ENCODE measurements at places on chromosomes 6 and 20. TPM values are rescaled to one million over a fixed set of nuclear protein-coding genes. Genes with fewer than 3 reads are reported as not detected.

DNA sequence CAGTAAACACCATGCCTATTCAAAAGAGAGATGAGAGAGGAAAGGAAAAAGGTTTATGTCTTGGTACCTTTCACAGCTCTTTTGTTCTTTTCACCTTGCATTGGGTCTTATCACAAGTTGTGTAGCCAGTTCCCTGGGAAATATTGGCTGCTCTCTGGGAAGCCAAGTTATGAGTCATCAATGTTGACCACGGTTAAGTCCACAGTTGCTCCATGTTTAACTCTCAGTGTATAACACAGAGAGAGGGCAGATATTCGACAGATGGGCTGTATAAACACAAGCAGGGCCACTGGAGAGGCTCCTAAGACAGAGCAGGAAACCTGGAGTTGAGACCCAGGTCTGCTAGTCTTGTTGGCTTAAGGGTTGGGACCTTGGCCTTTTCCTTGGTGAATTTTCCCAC is 718.6 kb downstream of the QKI start:
- DNase-seq, result no peak

LRRN4 gene
- polyA plus RNA-seq, result 16.9 TPM

DCDC2 gene
- 138 TPM for polyA plus RNA-seq

ZHX3 gene
- polyA plus RNA-seq, result 21.3 TPM

DNA sequence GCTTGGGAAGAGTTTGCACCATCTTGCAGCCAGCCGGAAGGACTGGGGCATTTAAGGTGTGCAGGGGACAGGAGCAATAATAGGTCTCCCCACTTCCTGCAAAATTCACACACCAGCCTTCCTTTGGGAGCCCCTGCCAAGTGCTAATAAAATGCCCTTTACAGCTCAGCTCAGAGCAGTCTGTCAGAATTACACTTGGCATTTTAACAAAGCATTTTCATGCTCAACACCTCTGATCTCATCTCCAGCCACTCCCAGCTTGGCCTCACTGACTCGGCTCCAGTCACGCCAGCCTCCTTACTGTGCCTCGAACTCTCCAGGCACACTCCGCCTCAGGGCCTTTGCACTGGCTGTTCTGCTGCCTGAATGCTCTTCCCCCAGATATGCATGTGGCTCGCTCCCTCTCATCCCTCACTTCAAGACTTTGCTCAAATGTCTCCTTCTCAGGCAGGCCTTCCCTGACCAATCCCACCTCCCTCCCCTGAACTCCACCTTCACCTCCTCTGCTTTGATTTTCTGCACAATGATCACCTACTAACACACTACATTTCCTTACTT is 43.7 kb downstream of the GRM4 start:
- no peak for DNase-seq

- DNase-seq, result no peak
Measured at GRCh38 chr6:148761527-148762011, 14.7 kb downstream of the UST start.

- DNase-seq, result no peak
Measured at GRCh38 chr6:134115715-134116074, 63.3 kb upstream of the SLC2A12 start.

GRCh38 chr6:38164671-38165108 is 345.2 kb downstream of the ZFAND3 start:
- DNase-seq, result no peak

- DNase-seq, result no peak
Measured at GRCh38 chr6:163683105-163683622, 268.6 kb downstream of the QKI start.

OR2B3 gene
- not detected for polyA plus RNA-seq

- DNase-seq, result no peak
Measured at GRCh38 chr20:48287021-48287494, 501.8 kb upstream of the SULF2 start.

BPIFB4 gene
- polyA plus RNA-seq, result not detected

GRCh38 chr20:32113591-32114260 is 4.2 kb downstream of the TM9SF4 start:
- DNase-seq, result no peak

PCED1A gene
- polyA plus RNA-seq, result 74.9 TPM

DNA sequence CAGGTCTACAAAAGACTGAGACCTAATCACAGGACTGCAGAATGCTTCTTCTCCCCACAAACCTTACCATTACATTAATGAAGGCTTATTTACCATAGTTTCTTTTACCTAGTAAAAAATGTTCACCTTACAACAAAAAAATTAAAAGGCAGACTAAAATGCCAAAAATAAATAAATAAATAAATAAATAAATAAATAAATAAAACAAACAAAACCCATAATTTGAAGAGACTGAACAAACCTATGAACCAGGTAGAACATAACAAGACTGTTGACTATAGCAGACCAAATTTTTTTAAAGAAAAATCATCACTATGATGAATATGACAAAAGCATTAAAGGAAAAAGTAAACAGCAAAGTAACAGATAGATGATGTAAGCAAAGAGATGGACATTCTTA is 946.3 kb downstream of the EPHA7 start:
- no peak for DNase-seq

GRCh38 chr6:142008016-142008735 is 124.5 kb upstream of the GJE1 start:
- DNase-seq, result no peak

DNA sequence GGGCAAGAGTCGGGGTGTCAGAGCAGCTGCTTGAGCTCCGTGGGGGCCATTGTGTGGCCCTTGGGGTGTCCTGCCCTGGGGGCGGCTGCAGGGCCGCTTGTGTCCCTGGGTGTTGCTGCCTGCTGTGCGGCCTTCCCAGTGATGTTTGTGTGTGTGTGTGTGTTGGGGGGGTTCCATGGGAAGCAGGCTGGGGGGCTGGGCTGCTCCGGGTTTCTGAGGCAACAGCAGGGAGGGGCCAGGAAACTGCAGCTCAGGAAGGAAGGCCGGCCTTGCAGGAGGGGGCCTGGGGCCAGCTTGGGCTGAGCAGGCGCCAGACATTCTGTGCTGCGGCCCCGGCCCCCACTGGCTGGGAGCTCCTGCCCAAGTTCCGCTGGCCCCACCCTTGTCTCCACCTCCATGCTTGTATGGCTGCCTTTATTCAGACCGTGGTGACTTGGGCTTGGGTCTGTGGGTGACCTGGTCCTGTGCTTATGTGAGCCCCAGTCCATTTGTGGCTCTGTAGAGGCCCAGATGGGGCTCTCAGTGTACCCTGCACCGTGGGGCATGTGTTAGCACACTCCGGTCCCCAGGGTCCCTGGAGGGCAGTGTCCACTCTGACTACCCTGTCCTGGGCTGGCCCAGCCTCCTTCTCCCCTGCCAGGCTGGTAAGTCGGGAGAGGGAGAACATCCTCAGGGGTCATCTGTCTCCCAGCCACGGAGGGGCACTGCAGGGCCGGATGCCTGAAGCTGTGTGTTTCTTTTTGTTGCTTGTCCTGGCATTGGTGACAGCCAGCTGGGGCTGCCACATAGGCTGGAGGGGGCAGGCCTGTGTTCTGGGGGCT is 4.6 kb upstream of the SOX18 start:
- DNase-seq, result no peak

GRCh38 chr6:82185948-82186535 is 61.5 kb downstream of the IBTK start:
- no peak for DNase-seq

- DNase-seq, result no peak
Measured at GRCh38 chr6:72275888-72276287, 346.0 kb upstream of the KCNQ5 start.

NHLRC1 gene
- 2.3 TPM for polyA plus RNA-seq

DNA sequence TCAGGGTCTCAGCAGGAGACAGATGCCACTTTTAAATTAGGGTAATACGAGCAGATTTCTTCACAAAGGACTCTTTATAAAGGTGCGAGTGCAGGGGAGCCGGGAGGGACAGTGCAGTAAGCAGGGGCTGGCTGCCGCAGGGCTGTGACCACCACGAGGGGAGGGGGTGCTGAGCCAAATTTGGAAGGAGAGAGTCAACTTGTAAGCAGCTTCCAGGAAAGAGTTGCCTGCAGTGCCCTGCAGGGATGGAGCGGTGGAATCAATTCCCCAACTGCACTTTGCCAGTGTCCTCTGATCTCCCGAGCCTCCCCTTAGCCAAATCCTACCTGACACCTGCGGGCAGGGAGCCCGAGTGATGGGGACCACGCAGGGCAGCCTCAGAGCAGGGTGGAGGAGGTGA is 13.9 kb upstream of the CCDC167 start:
- DNase-seq, result no peak

DNA sequence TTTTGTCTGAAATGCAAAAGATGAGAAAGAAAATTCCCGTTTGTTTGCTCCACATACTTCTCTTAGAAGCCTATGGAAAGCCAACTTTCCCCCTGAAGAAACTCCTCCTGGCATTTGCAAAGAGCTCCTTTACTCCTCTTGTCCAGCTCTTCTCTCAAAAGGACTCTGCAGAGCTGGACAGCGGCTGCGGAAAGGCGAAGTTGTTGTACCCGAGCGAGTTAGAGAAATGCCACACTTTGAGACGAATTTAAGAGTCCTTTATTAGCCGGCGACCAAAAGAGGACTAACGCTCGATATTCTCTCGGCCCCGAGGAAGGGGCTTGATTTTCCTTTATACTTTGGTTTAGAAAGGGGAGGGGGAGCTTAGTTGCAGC is 157.8 kb downstream of the TRIM27 start:
- no peak for DNase-seq

- DNase-seq, result no peak
Measured at GRCh38 chr6:49550492-49551077, at the start of gene C6orf141. TSS of gene C6orf141 (plus strand) at chr6:49550668. CDS start at chr6:49550793, 125 bp downstream.

DNA sequence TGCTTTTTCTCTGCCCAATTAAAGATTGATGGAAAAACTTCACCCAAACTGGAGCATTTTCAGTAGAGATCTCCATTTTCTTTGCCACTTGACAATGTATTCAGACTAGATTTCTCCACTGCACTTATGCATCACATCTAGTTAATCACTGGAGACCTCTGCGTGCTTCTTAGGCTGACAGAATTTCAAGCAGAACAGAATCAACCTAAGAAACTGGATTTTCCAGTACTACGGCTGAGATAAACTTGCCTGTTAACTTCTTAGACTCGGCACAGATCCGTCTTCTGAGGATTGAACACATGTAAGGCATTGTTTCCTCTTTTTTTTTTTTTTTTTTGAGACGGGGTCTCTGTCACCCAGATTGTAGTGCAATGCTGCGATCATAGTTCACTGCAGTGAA is 139.2 kb downstream of the LRRC1 start:
- no peak for DNase-seq

DNA sequence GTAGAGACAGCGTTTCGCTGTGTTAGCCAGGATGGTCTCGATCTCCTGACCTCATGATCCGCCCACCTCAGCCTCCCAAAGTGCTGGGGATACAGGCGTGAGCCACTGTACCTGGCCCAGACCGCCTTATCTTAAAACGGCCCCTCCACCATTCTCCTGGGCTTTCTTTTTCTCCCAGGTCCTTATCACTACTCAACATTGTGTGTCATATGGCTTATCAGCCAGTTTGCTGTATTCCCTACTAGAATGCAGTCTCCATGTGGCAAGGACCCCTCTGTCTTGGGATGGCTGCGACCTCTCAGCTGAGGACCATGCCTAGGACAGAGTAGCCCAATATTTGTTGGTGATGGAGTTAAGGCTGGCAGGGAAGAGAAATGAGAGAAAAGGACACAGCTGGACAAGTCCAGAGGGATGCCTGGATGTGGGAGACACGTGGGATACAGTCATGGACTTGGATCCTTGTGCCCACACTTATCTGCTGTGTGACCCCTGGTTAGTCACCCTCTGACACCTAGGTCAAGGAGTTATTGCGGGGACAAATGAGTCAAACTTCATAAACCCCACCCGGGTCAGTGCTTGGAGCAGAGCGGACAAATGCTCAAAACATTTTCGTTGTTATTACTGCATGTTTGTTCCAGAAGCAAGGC is 24.0 kb downstream of the ADA start:
- DNase-seq, result no peak

TMEM170B gene
- 9.5 TPM for polyA plus RNA-seq

DNA sequence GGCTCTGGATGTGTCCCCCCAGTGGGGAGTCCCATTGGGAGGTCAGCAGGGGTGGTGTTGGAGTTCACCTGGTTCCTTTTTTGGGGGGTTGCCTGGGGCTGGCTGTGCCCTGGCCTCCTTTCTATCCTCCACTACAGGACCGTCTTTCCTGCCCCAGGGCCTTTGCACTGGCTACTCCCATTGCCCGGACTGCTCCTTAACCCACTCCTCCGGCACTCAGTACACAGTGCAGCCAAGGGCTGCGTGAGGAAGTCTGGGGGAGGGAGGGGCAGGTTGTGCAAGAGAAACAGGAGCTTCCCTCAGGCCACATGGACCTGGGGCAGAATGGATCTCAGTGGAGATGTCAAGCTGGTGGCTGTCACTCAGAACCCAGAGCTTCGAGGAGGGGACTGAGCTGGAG is 429.3 kb upstream of the SULF2 start:
- DNase-seq, result no peak

- DNase-seq, result no peak
Measured at GRCh38 chr6:35051396-35051795, 89.7 kb downstream of the TCP11 start.

DNA sequence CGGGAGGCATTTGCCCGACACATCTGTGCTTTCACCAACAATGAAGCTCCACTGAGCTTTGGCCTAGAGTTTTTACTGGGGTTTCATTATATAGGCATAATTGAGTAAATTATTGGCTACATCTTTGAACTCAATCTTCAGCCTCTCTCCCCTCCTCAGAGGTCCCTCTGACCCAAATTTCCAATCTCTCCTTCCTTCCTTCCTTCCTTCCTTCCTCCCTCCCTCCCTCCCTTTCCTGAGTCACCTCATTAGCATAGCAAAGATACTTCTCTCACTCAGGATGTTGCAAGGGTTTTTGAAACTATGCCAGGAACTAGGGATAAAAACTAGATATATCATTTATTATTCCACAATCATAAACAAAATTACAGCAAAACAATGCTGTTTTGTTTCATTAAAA is 238.2 kb upstream of the PRND start:
- DNase-seq, result no peak

GRCh38 chr6:113476937-113477839 is 380.0 kb upstream of the MARCKS start:
- DNase-seq, result no peak

- DNase-seq, result no peak
Measured at GRCh38 chr6:15528870-15529269, 134.0 kb downstream of the DTNBP1 start.

F13A1 gene
- 17.0 TPM for polyA plus RNA-seq

PRR3 gene
- polyA plus RNA-seq, result 29.2 TPM

- peak; percentile 94 for DNase-seq
Measured at GRCh38 chr20:53915446-53916172, 154.8 kb downstream of the BCAS1 start.

UBD gene
- 0.69 TPM for polyA plus RNA-seq

RCAN2 gene
- polyA plus RNA-seq, result 22.4 TPM

GRCh38 chr20:47737923-47738322 is 47.4 kb downstream of the SULF2 start:
- DNase-seq, result no peak

DNA sequence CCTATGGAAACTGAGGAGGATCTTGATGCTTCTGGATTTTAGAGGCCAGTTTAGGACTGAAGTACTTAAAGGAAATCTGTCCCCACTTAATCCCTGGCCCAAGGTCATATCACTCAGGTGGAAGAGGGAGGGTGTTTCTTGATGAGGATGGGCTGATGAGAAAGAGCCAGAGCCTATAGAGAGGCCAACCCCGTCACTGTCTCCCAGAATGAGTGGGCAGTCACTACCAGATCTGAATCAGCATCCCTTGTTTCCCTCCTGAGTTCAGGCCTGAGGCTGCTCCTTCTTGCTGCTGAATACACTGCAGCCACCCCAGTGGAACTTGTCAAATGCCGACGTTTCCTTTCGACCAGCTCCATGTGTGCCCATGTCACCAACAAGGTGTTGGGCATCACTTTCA is 14.8 kb downstream of the ARMC12 start:
- no peak for DNase-seq

GRCh38 chr6:5411414-5411813 is 150.1 kb downstream of the FARS2 start:
- DNase-seq, result no peak

LRRC73 gene
- 1.6 TPM for polyA plus RNA-seq

GRCh38 chr6:32982702-32983492 is 14.5 kb downstream of the BRD2 start:
- no peak for DNase-seq

All from renal pelvis (tissue), 12 donors.